ENCODE measurements at places on chromosomes 5 and 9.
A peak's percentile ranks its signal among the peaks of the same experiment; 100 is the strongest.

DNA sequence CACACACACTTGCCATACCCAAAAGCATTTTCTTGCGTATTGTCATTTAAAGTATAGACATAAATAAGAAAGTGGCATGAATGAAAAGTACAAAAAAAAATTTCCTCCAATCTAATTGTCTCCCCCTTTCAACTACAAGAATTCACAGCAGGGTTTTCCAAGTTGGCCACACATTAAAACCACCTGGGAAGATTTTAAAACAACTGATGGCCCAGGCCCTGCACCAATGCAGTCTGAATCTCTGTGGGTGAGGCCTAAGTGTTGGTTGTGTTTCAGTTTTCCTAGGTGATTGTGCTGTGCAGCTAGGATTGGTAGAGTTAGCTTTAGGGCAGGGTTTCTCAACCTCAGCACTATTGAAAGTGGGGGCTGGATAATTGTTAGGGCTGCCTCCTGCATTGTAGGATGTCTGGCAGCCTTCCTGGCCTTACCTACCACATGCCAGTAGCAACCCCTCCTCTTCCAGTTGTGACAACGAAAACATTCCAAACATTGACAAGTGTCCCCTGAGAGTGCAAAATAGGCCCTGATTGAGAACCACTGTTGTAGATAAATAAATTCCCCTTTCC lies 337.1 kb downstream of the KIAA0825 start:
- DNase-seq: no peak

- no peak for DNase-seq
Measured at GRCh38 chr9:105413525-105413924, 34.3 kb upstream of the FSD1L start.

DNA sequence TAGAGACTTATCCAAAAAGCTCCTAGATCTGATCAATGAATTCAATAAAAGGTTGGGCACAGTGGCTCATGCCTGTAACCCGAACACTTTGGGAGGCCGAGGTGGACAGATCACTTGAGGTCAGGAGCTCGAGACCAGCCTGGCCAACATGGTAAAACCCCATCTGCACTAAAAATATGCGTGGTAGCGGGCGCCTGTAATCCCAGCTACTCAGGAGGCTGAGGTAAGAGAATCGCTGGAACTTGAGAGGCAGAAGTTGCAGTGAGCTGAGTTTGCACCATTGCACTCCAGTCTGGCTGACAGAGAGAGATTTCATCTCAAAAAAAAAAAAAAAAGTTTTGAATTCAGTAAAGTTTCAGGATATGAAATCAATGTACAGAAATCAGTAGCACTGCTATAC lies 20.0 kb downstream of the DCTN4 start:
- DNase-seq: no peak

DNA sequence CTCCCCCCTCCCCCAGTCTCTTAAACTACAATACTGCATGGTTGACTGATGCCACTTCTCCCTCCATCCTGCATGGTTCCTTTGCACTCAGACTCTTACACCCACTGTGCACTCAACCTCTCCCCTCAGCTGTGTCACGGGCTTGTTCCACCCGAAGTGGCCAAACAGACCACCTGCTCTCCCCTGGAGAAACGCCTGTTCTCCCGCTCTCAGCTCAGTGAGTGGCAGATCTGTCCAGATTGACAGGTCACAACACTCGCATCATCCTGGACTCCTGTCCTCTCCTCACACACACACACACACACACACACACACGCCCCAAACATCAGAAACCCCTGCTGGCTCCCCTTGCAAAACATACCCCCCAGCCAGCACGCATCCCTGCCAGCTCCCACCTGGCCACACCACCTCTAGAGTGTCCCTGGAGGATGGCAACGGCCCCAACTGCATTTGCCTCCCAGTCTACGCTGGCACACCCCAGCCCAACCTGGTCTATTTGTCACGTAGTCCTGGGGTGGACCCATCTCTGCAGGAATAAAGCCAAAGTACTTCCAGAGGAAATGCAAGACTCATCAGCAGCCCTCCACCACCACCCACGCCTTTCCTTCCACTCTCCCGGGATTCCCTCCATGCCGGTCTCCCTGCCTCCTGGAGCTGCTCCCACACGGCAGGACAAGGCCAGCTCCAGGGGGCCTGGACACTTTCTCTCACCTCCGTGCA lies 2.9 kb downstream of the OR2V1 start:
- DNase-seq: peak; percentile 51

GRCh38 chr5:159178978-159179377 lies 30.4 kb downstream of the RNF145 start:
- no peak for DNase-seq

- DNase-seq: no peak
Measured at GRCh38 chr9:96719521-96719920, 58.4 kb downstream of the ZNF510 start.

GRCh38 chr9:105248691-105249090 lies 4.2 kb downstream of the SLC44A1 start:
- DNase-seq: no peak

DNA sequence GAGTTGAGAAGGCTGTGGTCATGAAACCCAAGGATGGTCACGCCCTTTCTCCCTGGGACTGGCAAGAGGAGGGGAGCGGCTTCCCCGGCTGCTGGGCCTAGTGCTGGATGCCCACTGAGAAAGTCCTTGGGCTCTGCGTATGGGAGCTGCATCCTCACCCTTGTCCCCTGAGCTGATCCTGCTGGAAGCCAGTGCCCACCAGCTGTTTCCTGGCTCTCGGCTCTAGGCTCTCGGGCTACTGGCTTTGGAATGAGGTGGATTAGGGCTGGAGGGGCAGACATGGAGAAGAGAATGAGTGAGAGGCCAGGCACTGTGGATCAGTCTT lies 149.3 kb upstream of the PPP1R26 start:
- DNase-seq: no peak

GRCh38 chr5:5586721-5587120 lies 164.2 kb downstream of the ICE1 start:
- no peak for DNase-seq

- DNase-seq: no peak
Measured at GRCh38 chr9:90547896-90548295, 94.7 kb downstream of the DIRAS2 start.

GRCh38 chr5:176436656-176437055 lies 11.5 kb upstream of the FAF2 start:
- no peak for DNase-seq

- peak; percentile 69 for DNase-seq
Measured at GRCh38 chr5:179154991-179155955, 95.1 kb downstream of the ZNF354C start.

DNA sequence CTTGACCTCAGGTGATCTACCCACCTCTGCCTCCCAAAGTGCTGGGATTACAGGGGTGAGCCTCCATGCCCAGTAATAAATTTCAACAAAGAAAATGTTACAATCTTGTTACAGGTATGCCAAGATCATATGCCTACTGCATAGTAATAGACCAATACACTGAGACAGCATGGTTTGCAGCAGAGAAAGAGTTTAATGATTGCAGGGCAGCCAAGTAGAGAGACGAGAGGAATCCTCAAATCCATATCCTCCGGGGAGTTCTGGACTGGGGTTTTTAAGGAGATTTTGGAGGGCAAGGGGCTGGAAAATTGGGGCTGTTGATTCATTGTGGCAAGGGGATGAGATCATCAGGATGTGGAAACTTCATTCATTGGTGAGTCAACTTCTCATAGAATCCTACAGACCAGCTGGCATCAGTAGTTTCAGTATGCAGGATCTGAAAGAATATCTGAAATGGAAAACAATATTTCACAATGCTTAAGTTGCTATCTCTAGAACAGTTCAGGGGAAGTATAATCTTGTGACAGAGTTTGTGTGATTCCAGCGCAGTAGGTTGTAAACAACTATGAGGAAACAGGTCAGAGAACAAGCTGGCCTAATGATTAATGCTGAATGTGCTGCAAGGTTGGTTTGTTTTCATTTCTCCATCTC lies 14.8 kb upstream of the TUT7 start:
- no peak for DNase-seq

DNA sequence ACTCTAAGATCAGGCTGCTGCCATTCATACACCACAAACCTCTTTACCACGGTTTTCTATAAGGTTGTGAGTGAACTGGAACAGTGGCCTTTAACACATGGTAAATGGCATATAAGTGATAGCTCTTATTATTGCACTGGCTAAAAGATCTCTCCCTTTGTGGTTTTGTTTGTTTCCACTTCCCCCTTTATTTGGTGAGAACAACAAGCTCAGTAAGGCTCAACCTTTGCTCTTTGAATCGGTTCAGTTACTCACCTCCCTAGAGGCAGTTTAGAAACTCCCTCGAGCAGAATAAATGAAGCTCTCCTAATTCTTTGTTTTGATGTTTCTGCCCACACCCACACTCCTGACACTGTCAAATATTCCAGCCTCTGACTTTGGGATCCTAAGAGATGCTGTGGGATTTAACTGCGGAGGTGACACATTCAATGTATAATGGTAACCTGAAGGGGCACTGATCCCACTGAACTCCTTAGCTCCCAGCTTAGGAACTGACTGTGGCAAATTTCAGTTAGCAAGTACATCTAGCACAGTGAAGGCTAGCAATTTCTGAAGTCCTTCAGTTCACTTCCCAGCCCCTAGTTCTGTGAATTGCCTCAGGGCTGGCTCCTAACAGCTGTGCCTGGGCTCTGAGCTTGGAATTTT lies 22.5 kb upstream of the RAD23B start:
- no peak for DNase-seq

- DNase-seq: no peak
Measured at GRCh38 chr9:83327750-83328622, 210.2 kb downstream of the FRMD3 start.

DNA sequence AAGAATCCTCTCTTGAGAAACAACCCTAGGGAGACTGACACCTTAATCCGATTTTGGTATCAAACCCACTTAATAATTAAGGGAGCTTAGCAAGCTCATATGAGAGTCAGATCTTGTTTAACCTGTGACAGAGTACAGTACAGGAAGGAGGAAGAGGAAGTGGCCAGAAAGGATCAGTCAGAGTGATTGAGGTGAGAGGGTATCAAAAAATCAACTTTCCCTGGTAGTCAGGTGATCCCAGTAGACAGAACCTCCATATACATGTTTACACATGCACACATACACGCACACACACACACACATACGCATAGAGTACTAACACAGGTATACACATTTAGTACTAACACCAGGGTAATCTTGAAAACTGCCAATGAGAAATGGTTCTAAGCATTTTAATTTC lies 56.8 kb downstream of the GLIS3 start:
- DNase-seq: no peak
